ENCODE measurements at places on chromosomes 1 and 21. TPM values are rescaled to one million over a fixed set of nuclear protein-coding genes. Genes with fewer than 3 reads are reported as not detected.

The PIGM gene
- 7.7 TPM for total RNA-seq

- DNase-seq = no peak
These were observed 11.1 kb downstream of the SELE start for GRCh38 chr1:169722779-169723178.

GRCh38 chr1:182446033-182446669 lies 3.8 kb upstream of the RGSL1 start:
- DNase-seq = peak; percentile 64

GRCh38 chr1:220710333-220710732 lies 20.2 kb downstream of the C1orf115 start:
- DNase-seq = no peak

The KLHDC8A gene
- not detected for total RNA-seq

The LCE1E gene
- not detected for total RNA-seq

The ZNF678 gene
- total RNA-seq = 8.4 TPM

The SPRR2E gene
- total RNA-seq = not detected
